ENCODE measurements at places on chromosomes 12 and 14.

GRCh38 chr14:49221316-49221715 lies 364.9 kb downstream of the RPS29 start:
- H3K4me1 ChIP-seq = no peaks in the 10 kb centered on the region
- no peaks in the 10 kb centered on the region for H3K27me3 ChIP-seq
- no peak for DNase-seq
- no peak overlapping the region for H3K4me3 ChIP-seq

DNA sequence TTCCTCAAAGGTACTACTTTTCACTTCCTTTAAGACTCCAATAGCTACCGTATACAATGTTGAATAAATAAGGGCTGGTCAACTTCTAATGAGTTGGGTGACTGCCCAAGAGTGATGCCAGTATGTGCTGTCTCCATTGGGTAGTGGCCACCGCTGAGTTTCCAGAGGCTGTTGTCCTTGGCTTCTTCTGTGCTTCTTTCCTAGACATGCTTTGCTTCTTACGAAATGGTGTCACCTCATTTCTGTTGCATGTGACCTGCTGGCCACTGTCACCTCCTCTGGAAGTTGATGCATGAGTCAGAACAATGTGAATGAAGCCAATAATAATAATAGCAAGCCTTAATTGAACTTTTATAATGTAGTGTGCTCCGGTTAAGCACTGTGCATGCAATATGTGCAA lies 7.5 kb upstream of the NID2 start:
- no peaks in the 10 kb centered on the region for H3K36me3 ChIP-seq
- H3K4me1 ChIP-seq = no peaks in the 10 kb centered on the region
- no peak overlapping the region for H3K4me3 ChIP-seq
- no peak overlapping the region for H3K27ac ChIP-seq
- H3K27me3 ChIP-seq = no peaks in the 10 kb centered on the region

DNA sequence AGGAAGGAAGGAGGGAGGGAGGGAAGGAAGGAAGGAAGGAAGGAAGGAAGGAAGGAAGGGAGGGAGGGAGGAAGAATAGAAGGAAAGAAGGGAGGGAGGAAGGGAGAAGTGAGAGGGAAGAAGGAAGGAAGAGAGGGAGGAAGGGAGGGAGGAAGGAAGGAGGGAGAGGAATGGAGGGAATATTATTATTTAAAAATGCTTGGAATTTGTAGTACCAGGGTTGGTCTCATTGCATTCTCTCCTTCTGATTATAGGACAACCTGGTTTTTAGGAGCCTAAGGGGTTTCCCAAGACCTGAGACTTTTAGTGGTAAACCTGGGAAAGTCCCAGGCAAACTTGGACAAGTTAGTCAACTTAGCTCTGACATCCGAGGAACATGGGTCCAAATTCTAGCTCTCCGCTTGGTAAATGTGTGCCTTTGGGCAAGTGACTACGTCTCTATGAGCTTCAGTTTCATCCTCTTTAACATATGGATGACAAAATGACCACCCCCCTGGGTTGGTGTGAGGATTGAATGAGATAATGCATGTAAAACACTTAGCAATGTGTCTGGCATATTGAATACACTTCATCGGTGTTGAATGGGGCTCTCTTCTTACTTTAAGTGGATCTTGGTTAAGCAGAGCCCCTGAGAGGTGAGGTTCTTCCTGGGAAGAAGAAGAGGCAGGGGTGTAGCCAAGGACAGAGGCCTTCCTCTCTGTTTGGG lies 690.7 kb upstream of the TBX3 start:
- no peaks in the 10 kb centered on the region for H3K27me3 ChIP-seq
- H3K27ac ChIP-seq = no peak overlapping the region
- H3K4me3 ChIP-seq = no peak overlapping the region
- no peaks in the 10 kb centered on the region for H3K4me1 ChIP-seq

- no peak overlapping the region for H3K27ac ChIP-seq
- no peaks in the 10 kb centered on the region for H3K4me1 ChIP-seq
These were observed 190.5 kb upstream of the GSC start for GRCh38 chr14:94960285-94961001.

DNA sequence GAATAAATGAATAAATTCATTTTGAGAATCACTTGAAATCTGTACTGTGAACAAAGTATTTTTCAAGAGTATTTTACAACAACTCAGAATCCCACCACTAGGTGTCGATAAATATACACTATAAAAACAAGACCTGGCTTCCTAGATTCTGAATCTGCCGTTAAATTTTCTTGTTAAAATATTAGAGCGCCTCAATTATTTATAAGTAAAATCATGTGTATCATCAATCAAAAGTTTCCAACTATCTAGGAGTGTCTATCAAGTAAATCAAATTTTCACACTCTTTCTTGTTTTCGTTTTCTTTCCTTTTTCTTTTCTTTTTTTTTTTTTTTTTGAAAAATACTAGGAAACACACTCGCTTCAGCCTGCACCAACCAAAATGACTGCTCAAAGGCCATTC lies 179.2 kb upstream of the DCN start:
- H3K36me3 ChIP-seq = no peaks in the 10 kb centered on the region
- no peaks in the 10 kb centered on the region for H3K4me1 ChIP-seq
- no peak overlapping the region for H3K27ac ChIP-seq
- no peak for DNase-seq

DNA sequence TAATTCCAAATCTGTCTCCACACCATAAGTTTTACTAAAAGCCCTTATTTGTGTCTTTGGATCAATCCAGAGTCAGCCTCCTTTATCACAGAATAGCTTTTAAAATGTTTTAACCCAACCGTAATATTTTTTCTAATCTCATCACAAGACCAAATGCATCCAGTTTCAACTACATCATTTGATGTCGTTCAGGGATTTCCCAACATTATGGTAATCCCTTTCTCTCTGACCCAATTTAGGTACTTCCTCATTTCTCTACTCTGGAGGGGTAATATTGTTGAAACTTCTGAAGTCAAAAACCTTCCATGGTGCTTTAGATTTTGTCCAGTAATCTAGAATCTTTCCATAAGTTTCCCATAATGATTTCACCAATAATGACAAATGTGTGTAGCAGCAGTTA lies 596.8 kb downstream of the SOX5 start:
- no peaks in the 10 kb centered on the region for H3K27me3 ChIP-seq
- H3K27ac ChIP-seq = no peak overlapping the region
- H3K4me3 ChIP-seq = no peak overlapping the region
- H3K36me3 ChIP-seq = no peaks in the 10 kb centered on the region

- no peaks in the 10 kb centered on the region for H3K4me1 ChIP-seq
- no peak for DNase-seq
- no peaks in the 10 kb centered on the region for H3K36me3 ChIP-seq
- no peak overlapping the region for H3K27ac ChIP-seq
These were observed 47.2 kb upstream of the GARIN6 start for GRCh38 chr12:99600388-99600787.

GRCh38 chr14:105255021-105255507 lies 6.7 kb downstream of the BTBD6 start:
- no peaks in the 10 kb centered on the region for H3K27me3 ChIP-seq
- no peak overlapping the region for H3K27ac ChIP-seq

DNA sequence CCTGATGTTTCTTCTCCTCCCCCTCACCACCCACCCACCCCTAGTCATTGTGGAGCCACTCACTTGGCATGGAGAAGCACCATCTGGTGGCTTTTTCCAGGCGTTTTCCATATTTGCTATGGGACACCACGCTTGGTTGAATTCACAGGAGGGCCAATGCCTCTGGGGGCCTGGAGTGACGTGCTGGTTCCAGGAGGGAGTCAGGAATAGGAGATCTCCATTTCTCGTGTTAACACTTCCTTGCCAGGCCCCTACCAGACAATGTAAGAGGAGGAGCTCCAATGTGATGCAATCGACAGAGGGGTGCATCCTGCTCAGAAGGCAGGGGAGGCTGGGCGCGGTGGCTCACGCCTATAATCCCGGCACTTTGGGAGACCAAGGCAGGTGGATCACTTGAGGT lies 21.6 kb upstream of the TESC start:
- H3K27me3 ChIP-seq = no peaks in the 10 kb centered on the region
- no peaks in the 10 kb centered on the region for H3K36me3 ChIP-seq
- H3K4me1 ChIP-seq = no peaks in the 10 kb centered on the region
- no peak overlapping the region for H3K27ac ChIP-seq
- no peak for DNase-seq

- H3K36me3 ChIP-seq = no peaks in the 10 kb centered on the region
- H3K4me3 ChIP-seq = no peak overlapping the region
- H3K4me1 ChIP-seq = no peaks in the 10 kb centered on the region
- no peak overlapping the region for H3K27ac ChIP-seq
- no peak for DNase-seq
- H3K27me3 ChIP-seq = peaks cover 4% of the 10 kb centered on the region
These were observed 1.3 kb downstream of the TMEM233 start for GRCh38 chr12:119594772-119595445.

- no peak for DNase-seq
- H3K4me3 ChIP-seq = no peak overlapping the region
- no peak overlapping the region for H3K27ac ChIP-seq
- no peaks in the 10 kb centered on the region for H3K4me1 ChIP-seq
- no peaks in the 10 kb centered on the region for H3K27me3 ChIP-seq
- H3K36me3 ChIP-seq = no peaks in the 10 kb centered on the region
These were observed 298.6 kb downstream of the PDZRN4 start for GRCh38 chr12:41486718-41487117.

DNA sequence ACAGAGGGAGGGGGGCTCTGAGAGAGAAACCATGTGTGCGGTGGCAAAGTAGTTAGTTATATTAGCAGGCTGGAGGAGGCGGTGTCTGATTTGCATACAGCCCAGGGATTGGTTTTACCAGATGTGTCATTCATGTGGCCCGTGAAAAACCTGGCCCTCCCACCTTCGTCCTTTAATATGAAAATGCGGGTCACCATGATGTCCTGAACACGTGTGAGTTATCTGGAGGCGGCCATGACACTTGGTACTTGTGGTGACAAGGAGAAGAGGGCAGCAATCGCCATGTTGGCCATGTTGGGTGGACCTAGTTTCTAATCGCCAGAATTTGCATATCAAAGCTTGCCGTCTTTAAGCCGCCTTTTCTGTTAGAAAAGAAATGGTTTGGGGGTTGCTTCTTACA lies 108.8 kb downstream of the RAD51B start:
- no peaks in the 10 kb centered on the region for H3K36me3 ChIP-seq
- no peaks in the 10 kb centered on the region for H3K4me1 ChIP-seq
- no peak for DNase-seq

GRCh38 chr14:89566180-89566579 lies 149.1 kb upstream of the FOXN3 start:
- no peak for DNase-seq
- no peaks in the 10 kb centered on the region for H3K36me3 ChIP-seq
- H3K27ac ChIP-seq = no peak overlapping the region
- H3K4me1 ChIP-seq = peaks cover 8% of the 10 kb centered on the region
- no peak overlapping the region for H3K4me3 ChIP-seq
- no peaks in the 10 kb centered on the region for H3K27me3 ChIP-seq

DNA sequence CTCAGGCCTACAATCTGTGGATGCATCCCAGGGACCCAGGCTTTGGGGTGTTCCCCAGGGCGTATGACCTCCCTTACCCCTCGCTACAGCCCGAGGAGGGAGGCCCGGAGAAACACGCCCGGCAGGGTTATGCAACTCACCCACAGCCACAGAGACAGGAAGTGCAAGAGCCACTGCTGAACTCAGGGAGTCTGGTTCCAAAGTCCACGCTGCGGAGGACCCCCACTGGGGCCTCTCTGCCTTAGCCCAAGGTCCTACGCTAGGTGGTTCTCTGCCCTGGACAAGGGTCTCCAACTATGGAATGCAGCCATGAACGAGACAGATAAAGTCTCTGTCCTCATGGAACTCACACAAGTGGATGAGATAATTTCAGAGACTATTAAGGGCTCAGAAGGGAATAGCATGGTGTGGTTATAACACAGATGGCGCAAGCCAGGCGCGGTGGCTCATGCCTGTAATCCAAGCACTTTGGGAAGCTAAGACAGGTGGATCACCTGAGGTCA lies 11.3 kb downstream of the SCARB1 start:
- no peaks in the 10 kb centered on the region for H3K4me1 ChIP-seq
- H3K27ac ChIP-seq = no peak overlapping the region
- H3K4me3 ChIP-seq = no peak overlapping the region
- no peaks in the 10 kb centered on the region for H3K27me3 ChIP-seq
- no peaks in the 10 kb centered on the region for H3K36me3 ChIP-seq
